Activated CD4-positive, alpha-beta T cell treated with anti-CD3 and anti-CD28 coated beads for 24 hours (primary cell): ENCODE measurements at places on chromosomes 3 and 15.
A peak's percentile ranks its signal among the peaks of the same experiment; 100 is the strongest.

DNA sequence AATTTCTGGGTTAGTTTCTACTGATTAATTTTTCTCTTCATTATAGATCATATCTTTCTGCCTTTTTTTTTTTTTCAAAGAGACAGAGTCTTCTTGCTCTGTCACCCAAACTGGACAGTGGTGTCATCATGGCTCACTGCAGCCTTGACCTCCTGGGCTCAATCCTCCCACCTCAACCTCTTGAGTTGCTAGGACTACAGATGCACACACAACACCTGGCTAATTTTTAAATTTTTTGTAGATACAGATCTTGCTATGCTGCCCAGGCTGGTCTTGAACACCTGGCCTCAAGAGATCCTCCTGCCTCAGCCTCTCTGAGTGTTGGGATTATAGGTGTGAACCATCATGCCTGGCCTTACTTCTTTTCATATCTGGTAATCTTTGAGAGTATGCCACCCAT lies 73.3 kb upstream of the SLCO2A1 start:
- DNase-seq: no peak

DNA sequence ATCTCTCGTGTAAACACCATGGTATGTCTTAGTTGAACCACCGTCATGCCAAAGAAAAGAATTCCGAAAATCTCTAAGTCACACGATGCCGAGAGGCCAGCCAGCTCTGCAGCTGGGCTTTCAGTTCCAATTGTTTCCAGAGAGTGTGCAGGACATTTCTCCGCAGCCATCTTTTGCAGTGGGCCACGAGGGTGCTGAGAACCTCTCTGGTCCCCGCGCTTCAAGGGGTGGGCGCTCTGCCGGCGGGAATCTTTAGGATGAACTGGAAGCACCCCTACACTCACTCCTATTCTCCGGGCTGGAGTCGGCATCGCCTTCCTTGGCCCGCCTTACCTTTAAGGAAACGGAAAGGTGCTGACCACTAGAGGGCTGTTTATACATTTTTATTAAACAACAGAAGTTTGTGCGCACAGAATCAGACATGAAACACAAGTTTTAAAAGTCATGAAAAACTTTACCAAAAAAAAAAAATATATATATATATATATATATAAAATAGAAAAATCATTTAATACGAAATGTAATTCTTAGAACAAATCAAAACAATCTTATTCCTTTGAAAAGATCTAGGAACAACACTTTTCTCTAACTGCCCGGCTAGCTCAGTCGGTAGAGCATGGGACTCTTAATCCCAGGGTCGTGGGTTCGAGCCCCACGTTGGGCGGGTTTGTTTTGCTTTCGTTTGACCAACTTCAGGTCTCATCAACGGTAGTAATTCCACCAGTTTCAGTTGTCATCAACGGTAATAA lies 12.5 kb upstream of the MORF4L1 start:
- peak; percentile 74 for DNase-seq

DNA sequence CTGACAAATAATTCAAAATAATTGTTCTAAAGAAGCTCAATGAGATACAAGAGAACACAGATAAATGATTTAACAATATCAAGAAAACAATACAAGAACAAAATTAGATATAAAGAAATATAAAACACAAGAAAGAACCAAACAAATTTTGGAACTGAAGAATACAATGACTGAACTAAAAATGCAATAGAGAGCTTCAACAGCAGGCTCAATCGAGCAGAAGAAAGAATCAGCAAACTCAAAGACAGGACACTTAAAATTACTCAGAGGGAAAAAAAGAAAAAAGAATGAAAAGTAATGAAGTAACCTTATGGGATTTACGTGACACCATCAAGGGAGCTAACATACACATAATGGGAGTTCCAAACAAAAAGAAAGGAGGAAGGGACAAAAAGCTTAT lies 32.1 kb downstream of the CCDC54 start:
- DNase-seq: no peak

- no peak for DNase-seq
Observed at GRCh38 chr3:18809640-18810305, 338.5 kb upstream of the KCNH8 start.

DNA sequence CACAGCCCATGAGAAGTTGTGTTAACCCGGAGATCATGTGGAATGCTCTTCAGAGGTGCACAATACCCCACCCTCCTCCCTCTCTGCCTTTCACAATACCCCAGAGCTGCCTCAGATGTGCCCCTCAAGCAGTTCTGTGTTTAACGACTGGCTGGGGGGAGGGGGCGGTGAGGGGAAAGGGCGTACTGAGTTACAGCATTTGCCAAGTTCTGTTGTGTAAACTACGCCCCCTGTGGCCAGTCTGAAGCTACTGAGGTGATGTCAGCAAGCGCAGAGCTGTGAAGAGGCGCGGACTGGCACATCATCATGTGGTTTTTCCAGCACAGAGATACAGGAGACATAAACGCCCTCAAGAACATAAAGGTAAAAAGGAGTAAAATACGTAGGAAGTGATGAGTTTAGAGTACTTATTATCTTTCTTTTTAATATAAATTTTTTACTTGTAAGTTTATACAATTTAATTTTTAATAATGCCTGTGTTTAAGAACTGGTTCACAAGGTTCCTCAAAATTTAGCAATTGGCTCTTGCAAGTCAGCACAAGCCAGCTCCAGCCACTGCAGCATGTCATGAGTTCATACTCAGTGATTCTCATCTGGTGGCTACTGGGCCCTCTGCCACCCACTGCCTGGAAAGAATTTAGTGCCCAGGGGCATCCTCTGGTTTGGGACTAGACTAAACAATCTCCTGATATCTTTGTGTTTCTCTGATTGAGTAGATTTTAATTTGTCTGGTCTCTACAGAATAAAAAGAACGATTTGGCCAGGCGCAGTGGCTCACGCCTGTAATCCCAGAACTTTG lies 1.7 kb downstream of the EPB42 start:
- DNase-seq: no peak
